Choroid plexus epithelial cell (primary cell): ENCODE measurements at places on chromosomes 3 and 15.

- peak; percentile 37 for DNase-seq
Observed at GRCh38 chr15:97978401-97979139, 18.1 kb downstream of the ARRDC4 start.

- no peak for DNase-seq
Observed at GRCh38 chr15:49748791-49749190, 127.9 kb downstream of the DTWD1 start.

DNA sequence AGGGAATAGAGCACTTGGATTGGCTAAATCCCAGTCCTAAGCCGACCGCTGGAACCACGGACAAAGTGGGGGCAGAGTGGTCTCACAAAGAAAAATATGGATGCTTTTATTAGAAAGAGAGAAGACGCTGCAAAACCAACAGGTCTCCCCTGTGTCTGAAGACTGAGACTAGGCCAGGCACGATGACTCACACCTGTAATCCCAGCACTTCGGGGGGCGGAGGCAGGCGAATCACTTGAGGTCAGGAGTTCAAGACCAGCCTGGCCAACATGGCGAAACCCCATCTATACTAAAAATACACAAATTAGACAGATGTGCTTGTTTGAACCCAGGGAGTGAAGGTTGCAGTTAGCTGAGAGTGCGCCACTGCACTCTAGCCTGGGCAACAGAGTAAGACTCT, 61.8 kb downstream of the ZDHHC19 start:
- DNase-seq = no peak

DNA sequence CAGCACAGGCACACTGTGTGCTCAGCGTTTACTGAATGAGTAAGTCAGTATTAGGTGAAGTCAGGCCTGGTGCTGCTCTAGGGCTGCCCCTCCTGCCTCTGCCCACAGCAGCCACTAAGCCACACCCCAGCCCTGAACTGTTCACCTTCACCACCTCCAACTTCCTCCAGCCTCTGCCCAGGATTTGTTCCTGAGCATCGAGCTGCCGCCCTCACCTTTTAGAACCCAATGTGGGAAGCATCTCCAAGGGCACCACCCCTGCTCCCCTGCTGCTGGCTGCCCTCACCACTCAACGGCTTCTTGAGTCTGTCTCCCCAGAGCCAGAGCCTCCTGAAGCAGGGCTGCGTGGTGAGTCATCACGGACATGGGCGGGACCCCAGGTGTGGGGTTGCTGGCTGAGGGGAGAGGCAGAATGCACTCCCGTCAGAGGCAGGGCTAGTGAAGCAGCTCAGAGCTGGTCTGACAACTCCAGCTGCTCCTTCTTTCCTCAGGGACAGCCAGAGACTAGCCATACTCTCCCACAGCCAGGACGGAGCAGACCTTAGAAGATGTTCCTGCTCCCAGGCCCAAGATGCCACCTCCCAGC, 5.8 kb downstream of the HYAL2 start:
- peak; percentile 51 for DNase-seq

GRCh38 chr3:46942076-46942475, 34.5 kb downstream of the CCDC12 start:
- DNase-seq = no peak

- peak; percentile 97 for DNase-seq
Observed at GRCh38 chr3:106345353-106346027, 476.7 kb upstream of the CBLB start.

DNA sequence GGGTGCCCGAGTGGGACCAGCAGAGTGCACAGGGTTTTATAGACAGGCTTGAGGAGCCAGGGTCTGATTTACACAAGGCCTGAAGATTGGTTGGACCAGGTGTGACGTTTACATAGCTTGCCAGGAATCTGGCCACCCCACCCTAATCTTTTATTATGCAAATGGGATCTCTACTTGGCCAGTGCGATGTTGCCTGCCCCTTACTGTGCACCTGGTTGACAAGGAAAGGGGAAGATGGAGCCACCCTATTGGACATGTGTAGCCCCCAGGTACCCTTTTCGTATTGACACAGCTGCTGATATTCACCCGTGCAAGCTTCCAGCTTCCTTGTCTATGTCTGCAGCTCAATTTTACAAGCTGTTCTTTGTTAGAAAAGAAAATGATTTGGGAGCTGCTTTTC, 132.0 kb downstream of the ARNT2 start:
- no peak for DNase-seq

- DNase-seq = peak; percentile 69
Observed at GRCh38 chr3:124786511-124787241, 56.4 kb downstream of the UMPS start.

DNA sequence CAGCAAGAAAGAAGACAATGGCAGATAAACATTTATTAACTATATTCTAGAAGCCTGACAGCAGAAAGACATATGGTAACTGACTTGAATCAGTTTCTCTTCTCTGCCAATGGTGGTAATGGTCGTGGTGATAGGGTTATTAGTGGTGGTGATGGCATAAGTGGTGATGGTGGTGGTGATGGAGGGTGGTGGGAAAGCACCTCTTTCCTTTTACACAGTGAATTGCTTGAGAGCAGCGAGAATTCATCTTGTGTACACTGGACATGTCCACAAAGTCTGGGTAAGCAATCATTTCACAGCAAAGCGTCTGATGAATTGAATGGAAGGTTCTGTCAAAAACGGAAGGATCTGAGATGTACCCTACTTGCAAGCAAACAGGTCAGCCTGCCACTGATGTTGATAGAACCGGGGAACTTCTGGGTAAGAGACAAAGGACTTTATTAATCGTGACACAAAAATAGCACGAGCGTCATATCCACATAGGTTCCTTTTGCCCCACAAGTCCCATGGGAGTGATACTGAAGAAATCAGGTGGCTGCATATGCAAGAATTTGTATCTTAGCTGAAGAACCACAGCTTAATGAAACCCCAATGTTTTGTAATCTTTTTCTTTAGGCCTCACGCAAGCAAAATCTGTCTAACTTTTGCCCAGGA, 23.5 kb upstream of the TBC1D5 start:
- DNase-seq = no peak

DNA sequence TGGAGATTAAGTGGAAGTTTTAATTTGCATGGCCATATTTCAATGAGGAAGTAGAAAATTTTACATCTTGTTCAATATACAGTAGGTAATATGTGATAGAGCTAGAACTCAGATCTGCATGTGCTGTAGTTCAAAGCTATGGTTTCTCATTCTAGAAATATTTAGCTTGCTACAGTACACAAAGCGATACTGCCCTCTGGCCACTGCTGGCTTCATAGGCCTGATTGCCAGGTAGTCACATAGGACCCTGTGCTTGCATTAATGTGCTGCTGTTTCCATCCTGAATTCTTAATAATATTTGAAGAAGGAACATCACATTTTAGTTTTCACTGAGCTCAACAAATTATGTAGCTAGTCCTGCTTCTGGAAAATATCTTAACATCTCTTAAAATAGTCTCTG, 87.0 kb downstream of the PLSCR2 start:
- peak; percentile 72 for DNase-seq

- peak; percentile 40 for DNase-seq
Observed at GRCh38 chr3:183085634-183086390, 13.5 kb downstream of the MCCC1 start.

DNA sequence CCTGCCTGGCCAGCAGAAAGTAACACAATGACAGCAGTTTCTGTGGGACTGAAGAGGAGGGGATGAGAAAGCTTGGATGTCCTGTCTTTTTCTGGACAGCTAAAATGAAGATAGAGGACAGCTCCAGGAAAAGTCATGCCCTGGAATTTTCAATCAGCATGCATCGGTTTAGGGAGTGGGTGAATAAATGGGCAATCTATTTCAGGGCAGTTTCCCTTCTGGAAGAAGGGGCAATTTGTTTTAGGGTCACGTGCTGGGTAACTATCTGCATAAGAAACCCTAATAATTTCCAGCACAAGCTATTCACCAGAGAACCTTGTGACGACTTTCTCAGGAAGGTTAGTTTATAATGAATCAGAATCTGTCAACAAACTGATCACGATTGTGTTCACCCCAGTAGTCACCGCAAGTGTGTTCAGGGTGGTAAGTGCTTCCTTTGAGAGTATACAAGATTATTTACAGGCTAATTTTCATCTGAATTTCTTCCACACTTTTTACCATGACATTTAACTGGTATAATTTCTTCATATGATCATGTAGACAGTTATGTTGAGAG, 318.0 kb upstream of the GBE1 start:
- DNase-seq = no peak

DNA sequence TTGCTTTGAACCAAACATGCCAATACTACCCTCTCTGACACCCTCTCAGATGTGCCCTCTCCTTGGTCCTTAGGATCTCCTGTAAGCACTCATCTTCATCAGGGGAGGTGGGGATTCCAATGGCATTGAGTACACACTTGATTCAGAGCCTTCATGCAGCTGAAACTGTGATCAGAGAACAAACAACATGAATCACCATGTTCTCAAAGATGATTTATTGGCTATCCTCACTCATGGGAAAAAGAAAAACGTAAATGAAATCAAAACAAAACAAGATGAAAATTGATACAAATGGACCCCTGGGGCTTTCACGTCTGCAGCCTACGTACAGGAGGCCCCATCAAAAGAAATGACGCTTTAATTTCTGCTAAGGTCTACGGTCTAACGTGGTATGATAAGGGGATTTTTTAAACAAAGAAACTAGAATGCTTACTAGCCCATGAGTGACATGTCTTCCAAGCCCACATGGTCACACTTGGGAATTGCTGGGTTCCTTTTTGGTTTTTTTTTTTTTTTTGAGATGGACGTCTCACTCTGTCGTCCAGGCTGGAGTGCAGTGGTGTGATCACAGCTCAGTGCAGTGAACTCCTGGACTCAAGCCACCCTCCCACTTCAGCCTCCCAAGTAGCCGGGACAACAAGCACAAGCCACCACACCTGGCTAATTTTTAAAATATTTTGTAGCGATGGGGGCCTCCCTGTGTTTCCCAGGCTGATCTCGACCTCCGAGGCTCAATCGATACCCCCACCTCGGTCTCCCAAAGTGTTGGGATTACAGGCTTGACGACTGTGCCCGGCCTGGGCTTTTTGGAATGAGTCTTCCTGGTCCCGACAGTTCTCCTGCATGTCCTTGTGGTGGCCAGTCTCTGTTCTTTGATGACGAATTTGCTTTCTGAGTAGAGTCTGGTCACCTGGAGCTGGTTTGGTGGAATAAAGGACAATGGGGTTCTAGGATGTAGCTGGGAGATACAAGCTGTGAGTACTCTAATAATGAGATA, 202.6 kb downstream of the XXYLT1 start:
- peak; percentile 48 for DNase-seq

GRCh38 chr15:56786966-56787365, 53.7 kb upstream of the ZNF280D start:
- peak; percentile 23 for DNase-seq

DNA sequence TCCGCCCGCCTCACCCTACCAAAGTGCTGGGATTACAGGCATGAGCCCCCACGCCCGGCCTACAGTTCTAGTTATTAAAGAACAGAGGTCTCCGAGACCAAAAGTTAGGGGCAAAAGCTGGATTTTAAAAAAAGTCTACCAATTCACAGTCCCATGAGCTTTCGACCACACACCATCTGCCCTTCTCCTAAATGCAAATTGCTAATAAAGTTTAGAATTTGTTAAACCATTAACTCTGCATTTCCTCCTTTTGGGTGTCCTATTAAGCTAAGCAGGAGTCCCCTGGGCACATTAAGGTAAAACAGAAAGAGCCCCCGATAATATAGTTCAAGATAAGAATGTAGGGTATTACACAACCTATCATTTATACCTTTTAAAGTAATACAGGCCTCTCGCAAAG, 322.7 kb downstream of the FOXP1 start:
- no peak for DNase-seq

DNA sequence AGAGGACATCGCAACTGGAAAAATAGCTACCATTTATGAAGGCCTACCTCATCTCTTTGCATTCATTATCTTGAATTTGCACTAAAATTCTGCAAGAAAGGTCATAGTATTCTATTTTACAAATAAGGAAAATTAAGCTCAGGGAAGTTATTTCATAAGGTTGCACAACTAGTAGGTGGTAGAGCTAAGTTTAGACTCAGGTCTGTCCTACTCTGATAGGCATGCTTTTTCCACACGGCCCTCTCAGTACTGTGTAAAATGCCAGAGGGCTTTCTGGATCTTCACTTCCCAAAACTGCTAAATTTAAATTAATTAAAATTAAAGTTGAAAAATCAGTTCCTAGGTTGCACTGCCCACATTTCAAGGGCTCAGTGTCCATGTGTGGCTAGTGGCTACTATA, 18.3 kb downstream of the MAP2K1 start:
- DNase-seq = no peak

- no peak for DNase-seq
Observed at GRCh38 chr3:127844326-127844942, 22.1 kb upstream of the MGLL start.

GRCh38 chr3:61967937-61968336, 405.4 kb downstream of the FEZF2 start:
- no peak for DNase-seq

DNA sequence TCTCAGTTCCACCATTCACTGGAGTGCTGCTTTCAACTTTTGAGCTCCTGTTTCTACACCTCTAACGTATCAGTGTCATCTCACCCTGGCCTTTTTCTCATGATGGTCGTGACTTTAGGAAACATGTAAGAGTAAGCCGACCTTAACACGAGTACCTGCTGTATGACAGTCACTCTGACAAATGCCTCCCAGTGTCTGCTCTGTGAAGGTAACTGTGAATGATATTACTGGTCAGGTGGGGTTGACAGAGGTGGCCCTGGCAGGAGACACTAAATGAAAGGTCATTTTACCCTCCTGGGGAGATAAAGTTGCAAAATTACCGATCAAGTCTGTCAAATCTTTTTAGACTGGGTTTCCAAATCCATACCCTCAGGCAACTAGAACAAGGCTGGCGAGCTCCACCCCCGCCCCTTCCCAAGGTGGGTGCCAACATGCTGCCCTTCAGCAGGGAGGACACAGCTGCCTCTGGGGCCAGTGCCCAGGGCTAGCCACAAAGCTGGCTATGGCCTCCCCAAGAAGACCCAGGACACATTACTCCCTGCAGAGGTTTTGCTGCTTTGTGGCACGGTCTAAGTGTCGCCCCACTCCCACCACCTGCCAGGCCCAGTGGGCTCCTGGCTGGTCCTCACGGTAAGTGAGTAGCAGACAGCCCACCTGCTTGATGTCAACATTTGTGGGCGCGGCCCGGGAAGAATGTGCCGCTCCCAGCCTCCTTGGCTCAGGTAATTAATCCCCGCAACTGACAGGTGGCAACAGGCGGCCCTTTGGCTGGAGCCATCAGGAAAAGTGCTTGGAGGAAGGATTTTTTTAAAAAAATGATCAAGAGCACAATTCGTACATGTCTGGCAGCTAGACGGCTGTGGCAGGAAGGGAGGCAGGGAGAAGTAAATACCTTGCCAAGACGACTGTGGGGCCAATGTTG, 211.8 kb downstream of the TP63 start:
- no peak for DNase-seq

DNA sequence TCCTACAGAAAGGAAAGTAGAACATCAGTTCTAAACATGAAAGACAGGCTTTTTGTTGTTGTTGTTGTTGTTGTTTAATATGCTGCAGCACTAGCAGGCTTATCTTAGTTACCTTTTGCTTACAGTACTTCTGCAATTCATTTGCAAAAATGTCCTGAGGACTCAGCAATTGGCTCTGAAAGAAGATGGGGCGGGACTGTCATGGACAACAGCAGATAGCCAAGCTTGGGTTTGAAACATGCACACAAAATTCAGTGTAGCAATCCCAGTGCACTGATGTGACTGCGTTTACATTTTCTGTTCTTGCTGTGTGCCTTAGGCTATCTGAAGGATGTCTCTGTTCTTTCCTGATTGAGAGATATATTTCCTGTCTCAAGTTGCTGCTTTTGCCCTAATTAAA, 9.2 kb downstream of the UNC13C start:
- DNase-seq = no peak

GRCh38 chr3:108285176-108285575, 11.2 kb upstream of the HHLA2 start:
- DNase-seq = no peak

GRCh38 chr3:154614601-154615000, 184.6 kb upstream of the GPR149 start:
- no peak for DNase-seq
